ENCODE measurements at places on chromosomes 2 and 18. TPM values are rescaled to one million over a fixed set of nuclear protein-coding genes. Genes with fewer than 3 reads are reported as not detected.

DNA sequence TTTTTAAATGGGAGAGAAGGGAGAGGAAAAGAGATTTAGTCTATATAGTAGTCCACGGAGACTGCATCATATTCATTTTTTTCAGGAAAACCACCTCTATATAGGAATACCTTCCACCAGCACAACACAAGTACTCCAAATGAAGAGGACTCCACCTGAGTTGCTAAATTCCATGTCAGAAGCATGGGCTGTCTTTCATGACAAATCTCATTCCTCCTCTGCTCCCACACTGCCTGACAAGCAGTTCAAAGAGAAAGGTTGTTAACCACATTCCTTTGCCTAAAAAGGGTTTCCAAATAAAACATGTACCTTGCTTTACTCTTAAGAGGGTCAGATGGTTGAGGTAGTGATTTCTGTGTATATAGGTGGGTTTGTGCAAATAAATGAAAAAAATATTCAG is 122.0 kb downstream of the TMEFF2 start:
- no peaks in the 10 kb centered on the region for H3K36me3 ChIP-seq
- no peak overlapping the region for H3K4me3 ChIP-seq
- no peak for DNase-seq
- H3K27ac ChIP-seq, result no peak overlapping the region

Gene MAPK4
- 12.6 TPM for total RNA-seq

DNA sequence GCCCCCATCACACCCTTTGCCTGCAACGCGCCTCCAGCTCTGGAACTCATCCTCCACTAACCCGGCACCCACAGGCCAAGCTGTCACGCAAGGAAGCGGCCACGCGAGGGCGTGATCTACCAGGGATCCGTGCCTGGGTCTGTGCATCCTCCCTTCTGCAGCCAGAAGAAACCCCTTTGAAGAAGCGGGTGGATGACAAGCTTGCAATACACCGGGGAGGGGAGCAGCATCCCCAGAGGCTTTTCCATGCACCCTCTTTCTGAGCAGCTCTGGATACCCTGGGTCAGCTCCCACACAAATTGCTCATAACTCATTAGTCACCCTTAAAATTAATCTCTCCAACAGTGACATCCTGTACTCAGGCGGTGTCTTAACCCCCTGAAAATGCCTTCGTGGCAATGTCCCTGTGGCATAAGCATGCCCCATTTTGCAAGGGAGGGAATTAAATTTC is 47.6 kb downstream of the PDCL3 start:
- no peak overlapping the region for H3K27ac ChIP-seq
- no peaks in the 10 kb centered on the region for H3K27me3 ChIP-seq
- DNase-seq, result peak; percentile 46
- no peaks in the 10 kb centered on the region for H3K36me3 ChIP-seq

Gene AQP12A
- total RNA-seq, result not detected

Data from prostate gland (tissue), 2 donors.